ENCODE measurements at places on chromosomes 5 and 9.

DNA sequence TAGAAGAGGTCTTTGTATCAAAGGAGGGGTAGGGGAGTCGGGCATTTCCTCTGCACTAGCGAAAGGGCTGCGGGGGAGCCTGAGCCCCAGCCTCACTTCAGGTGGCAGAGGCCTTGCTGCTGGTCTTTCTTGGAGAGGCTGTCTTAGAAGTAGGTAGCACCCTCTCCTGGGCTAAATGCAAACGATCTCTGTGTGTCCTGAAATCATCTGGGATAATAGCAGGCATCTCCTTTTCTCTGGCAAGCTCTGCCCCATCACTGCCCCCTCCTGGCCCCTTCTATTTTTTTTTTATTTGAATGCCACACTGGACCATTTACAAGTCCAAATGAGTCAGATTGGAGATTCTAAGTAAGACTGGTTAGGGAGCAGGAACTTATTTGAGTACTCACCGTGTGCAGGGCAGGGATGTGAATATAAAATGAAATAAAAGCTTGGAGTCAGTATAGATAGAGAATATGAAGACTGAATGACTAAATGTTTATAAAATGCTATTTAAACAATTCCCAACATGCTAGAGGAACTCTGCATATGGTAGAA is 137.1 kb downstream of the FGF1 start:
- DNase-seq, result peak; percentile 51

DNA sequence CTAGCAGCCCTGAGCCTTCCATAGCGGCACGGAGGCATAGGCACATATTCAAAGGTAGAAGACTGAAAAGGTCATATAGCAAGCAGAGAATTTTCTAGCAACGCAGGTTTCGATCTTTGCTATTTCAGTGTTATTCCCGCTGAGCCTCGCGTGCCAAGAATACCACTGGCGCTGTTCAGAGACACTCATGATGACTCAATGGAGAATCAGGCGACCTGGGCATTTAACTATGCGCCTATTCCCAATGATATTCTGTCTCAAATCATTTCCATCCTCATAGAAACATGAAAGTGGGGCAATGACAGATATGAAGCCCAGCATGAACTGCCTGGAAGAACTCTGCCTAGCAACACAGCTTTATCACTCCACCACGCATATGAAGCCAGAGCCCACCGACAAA is 59.9 kb downstream of the EFNA5 start:
- DNase-seq, result no peak

DNA sequence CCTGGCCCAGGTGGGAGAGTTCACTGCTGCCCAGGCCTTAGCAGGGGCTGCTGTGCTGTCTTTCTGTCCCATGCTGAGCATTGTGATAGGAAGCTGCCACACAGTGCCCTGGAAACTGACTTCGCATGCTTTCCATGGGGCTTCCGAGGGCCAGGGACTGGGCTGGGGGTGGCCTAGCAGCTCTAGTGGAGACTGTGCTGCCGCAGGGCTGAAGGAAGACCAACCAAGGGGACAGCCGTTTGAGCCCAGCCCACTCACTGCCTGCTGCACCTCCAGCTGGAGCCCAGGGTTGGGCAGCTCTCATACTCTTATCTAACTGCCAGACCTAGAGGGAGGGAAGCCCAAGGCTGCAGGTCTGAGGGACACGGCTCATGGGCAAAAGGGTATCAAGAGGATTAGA is 79.2 kb downstream of the RGS3 start:
- DNase-seq, result no peak

DNA sequence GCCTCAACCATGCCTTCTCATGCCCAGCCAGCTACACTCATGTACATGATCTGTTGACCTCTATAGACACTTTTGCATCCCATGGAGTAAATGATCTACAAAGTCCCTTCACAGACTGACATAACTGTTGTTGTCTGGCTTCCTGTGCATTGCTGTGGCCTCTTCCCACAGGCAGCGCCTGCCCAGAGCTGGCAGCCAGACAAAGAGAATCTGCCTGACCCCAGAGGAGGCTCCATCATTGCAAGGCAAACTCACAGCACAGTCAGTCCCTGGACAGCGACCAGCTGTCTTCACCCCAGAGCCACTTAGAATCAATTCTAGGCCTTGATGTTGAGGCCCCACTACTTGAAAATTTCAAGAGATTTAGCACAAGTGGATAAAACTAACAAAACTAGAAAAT is 65.5 kb downstream of the INSYN2B start:
- no peak for DNase-seq

GRCh38 chr9:90251316-90251715 is 391.3 kb downstream of the DIRAS2 start:
- no peak for DNase-seq

DNA sequence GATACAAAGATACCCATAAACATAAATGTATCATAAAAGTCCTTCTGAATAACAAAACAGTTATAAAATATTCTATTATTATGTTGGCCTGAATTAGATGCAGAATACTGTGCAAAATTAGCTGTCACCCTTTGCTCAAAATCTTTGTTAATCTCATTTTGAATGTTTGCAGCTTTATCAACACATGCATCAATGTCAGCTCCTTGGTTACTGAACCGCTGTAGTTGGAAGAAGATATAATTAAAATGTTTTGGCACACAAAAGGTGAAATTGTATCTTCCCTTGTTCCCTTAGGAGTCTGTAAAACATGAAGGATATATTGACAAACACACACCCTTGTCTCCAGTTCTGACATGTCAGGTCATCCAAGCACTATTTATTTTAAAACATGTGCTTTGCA is 146.3 kb upstream of the POU5F2 start:
- DNase-seq, result no peak

DNA sequence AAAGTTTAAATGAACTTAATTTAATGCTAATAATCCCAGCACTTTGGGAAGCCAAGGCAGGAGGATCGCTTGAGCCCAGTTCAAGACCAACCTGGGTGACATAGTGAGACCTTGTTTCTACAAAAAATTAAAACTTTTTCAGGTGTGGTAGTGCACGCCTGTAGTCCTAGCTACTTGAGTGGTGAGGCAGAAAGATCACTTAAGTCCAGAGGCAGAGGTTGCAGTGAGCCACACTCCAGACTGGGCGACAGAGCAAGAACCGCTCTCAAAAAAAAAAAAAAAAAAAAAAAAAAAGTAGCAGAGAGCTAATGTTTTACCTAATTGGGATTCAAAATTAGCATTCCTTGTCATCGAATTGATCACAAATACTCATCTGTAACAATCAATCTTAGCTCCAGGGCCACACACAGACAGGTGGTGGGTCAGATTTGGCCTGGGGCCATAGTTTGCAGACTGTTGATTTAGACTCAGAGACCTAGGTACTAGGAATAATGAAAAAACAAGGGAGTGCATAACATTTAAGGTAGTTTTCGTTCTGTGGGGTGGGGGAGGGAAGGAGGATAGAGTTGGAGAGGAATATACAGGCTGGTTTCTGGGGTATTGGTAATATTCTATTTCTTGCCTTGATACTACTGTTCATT is 21.4 kb downstream of the HSDL2 start:
- DNase-seq, result no peak

- DNase-seq, result peak; percentile 66
These were observed 291.8 kb upstream of the DAB2 start for GRCh38 chr5:39716532-39717028.

DNA sequence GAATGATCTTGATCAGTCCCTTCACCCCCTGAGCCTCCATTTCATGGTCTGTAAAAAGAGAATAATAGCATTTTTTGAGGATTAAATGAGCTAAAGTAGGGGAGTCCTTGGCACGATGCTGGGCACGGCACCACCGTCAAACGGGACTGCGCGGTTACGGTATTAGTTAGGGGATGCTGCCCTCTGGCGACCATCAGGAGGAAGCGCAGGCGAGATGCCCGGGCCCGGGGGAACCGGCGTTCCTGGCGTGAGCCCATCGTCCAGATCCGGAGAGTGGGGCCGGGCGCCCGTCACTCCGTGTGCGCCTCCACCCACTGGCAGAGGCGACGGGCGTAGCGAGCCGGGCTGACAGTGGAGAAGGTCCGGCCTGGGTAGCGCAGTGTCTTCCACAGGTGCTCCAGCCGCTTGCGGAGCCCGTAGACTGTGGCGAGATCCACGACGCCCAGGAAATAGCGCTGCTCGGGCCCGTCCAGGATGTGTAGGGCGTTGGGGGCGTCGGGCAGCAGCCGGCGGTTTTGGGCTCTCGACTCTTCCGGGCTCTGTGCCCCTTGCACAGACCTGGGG is 4.8 kb upstream of the ST6GALNAC4 start:
- peak; percentile 88 for DNase-seq

GRCh38 chr5:135437422-135437795 is 9.7 kb downstream of the DCANP1 start:
- no peak for DNase-seq

GRCh38 chr5:72569408-72569944 is 62.3 kb upstream of the ZNF366 start:
- DNase-seq, result no peak

DNA sequence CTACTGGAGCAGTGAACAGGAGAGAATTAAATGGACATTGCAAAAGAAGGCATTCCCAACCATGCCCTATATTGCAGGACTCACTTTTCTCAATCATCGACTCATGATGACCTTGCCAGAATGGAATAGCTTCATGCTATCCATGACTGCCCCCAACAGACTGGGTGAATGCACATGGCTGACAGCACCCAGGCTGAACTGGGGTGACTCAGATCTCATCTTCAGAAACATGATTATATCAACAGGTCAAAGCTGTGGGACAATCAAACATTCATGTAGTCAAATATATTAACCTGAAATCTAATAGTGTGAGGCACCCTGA is 34.7 kb upstream of the MIER3 start:
- no peak for DNase-seq

- DNase-seq, result no peak
These were observed 38.1 kb upstream of the PRUNE2 start for GRCh38 chr9:76944011-76944410.

DNA sequence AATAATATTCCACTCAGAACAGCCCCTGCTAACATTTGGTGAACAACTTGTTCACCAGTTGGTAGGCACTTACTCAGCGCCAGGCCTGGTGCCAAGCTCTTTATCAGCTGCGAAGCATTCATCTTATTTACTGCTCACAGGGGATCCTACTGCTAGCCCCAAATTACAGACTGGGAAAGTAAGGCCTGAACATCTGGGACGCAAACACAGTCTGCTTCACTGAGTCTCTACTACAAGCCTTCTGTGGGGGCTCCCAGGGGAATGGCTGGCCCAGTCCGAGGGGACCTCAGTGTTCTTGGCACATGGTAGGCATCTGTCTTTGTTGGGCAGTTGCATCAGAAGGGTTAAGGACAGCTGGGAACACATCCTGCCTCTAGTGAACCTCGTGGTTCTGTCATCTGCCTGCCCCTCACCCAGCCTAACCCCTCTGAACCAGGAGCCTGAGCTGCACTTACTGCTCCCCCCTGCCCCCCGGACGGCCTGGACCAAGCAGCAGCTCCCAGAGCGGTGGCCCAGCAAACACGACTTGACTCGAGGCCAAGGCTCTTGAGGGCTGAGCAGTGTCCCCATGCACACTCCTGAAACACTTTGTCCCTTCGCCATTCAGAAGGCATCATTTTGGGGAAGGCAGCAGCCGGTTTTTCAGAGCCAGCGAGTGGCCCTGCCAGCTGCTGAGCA is at the start of gene PHYHD1:
TSS of gene PHYHD1 (plus strand) at position 602 of the 678 bp plus-strand sequence. CDS start 1,342 bp downstream, outside the sequence.
- DNase-seq, result no peak

- DNase-seq, result no peak
These were observed 5.2 kb downstream of the GM2A start for GRCh38 chr5:151258201-151258611.

DNA sequence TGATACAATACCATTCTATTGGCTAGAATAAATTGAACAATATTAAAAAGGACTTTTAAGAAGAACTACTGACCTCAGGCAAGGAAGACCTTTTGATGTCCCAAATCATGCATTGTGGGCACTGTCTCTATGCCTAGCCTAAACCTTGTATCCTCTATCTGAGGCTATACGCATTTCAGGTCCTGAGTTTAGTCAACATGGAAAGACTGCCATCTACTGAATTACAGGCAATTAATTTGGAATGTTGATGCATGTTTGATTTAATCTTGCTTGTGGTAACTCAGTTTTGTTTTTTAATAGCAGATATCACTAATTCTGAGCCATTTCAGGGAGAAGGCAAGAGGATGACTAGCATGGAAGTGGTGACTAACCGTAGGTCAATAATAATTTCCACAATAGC is 585.3 kb upstream of the CCNG1 start:
- no peak for DNase-seq

DNA sequence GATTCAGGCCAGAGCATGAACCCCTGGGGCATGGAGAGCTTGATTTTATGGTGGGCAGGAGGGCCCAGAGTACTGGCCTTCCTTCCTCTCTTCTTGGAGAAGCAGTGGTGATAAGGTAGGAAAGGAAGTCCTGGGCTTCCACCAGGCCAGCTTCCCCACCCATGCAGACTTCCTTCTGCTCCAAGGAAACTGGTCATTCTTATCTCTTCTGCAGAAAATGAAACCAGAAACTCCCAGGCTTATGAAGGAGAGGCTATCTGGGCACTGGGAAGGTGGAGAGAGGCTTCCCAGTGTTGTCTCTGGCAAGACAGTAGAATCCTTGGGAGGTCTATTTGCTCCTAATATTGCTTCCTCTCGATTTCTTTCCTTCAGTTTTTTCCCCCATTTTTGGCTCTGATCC is 110.5 kb upstream of the EQTN start:
- DNase-seq, result no peak

- DNase-seq, result peak; percentile 60
These were observed at the start of gene NREP for GRCh38 chr5:111756581-111757354. NREP (minus strand) TSS chr5:111757194; CDS start chr5:111755772, 1,422 bp downstream.

DNA sequence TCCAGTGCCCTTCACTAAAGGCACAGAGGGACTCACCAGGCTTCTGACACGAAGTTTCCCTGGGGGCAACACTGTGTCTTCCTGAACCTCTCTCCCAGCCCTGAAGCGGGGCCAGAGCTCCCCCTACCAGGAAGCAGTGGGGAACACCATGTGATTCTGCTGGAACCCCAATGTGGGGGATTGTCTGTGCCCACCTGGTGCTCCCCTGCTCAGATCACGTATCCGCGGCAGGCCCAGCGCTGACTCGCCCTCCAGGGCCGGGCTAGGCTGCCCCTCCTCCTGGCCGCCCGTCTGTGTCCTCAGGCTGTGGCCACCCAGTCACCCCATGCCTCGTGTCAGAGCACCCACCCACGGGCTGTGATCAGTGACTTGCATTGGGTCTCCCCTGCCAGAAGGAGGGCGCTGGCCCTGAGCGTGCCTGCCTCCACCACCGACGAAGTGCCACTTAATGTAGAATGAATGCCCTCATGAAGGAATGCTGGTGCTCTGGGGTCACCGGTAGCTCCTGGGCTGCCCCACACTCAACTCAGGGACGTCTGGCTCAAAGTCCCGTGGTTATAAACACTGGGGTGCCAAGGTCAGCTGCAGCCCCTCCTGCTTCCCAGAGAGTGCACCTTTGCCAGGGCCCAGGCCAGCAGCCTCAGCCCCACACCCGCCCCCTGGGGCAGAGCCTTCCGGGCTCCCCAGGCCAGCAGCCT is 22.1 kb downstream of the SARDH start:
- peak; percentile 53 for DNase-seq

DNA sequence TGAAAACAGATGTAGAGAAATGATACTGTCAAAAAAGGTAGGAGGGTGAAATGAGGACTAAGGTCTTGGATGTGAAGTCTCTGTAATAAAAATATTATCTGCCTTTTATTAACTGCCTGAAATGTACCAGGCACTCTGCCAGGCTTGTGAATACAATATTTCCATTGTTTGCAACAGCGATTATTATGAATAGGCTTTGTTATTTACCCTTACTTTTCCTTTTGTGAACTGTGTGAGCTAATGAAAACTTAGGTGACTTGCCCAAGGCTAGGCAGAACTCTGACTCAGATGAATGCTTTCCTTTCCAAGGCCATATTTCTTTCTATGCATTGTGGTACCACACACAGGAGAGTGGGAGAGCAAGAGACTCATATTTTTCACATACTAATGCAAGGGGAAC is 204.1 kb downstream of the CDH12 start:
- no peak for DNase-seq

Data from activated CD4-positive, alpha-beta T cell treated with anti-CD3 and anti-CD28 coated beads for 36 hours (primary cell).